Stimulated activated CD8-positive, alpha-beta memory T cell treated with anti-CD3 and anti-CD28 coated beads, Interleukin-2, amount 100 ng/mL, for 1 hour (primary cell): ENCODE measurements at places on chromosomes 2 and 18.

DNA sequence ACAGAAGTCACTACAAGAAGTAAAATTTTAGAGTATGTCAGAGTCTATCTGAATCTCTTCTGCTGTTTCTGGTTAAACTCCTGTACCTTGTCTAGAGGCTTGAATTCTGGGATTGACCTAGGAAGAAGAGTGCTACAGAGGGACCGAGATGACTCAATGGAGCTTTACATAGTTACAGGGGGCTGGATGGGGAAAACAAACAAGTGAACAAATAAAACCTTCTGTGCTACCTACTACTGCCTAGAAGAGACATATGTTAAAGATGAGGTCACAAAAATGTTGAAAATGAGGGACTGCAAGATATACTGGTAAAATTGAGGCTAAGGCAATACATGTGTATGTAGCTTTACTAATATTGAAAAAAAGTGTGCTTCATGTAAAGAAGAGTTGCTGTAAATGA is 265.4 kb upstream of the TFPI start:
- no peak for DNase-seq

DNA sequence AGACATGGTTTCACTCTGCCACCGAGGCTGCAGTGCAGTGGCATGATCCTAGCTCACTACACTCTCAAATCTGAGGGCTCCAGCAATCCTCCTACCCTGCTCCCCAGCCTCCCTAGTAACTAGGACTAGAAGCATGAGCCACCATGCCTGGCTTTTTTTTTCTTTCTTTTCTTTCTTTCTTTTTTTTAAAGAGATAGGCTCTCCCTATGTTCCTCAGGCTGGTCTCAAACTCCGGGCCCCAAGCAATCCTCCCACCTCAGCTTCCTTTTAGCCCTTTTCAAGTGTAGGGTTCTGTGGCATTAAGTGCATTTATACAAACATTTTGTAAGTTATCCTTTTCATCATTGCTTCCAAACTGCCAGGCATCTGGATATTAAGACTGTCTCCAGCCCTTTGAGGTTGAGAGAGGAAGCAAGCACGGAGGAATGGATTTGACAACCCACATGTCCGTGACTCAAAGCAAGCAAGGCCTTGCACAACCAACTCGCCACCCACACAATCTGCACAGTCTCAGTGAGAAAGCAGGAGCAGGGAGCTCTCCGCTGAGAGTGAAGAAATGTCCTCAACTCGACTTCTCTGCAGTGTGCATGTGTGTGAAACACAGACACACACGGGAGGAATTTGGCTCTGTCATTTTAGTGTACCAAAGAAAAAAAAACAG is 65.6 kb downstream of the ATP8B1 start:
- DNase-seq = no peak

- DNase-seq = no peak
These were observed 25.8 kb downstream of the KIF1A start for GRCh38 chr2:240794178-240794721.

DNA sequence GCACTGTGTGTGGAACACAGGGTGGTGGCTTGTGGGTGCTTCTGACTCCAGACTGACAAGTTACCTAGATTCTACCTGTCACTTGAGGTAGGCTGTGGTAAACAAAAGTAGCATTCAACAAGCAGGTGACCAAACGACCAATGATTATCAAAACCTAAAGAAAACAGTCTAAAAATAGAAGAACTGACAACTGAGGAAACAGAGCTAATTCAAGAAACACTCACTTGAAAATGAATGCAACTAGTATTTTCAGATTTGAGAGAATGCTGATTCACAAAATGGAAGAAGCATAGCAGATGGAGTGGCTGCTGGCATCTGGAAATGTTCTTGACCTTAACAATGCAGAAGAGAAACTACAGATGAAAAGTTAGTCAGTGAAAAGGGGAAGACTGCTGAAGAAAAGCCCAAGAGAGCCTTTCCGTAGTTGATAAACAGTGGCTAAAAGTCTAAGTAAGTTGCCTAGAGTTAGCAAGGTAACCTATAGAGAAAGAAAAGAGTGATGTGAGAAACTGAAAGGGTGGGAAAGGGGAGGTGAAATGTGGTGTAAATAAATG is 170.4 kb downstream of the NCK2 start:
- no peak for DNase-seq
